ENCODE measurements at places on chromosomes 2 and 18. TPM values are rescaled to one million over a fixed set of nuclear protein-coding genes. Genes with fewer than 3 reads are reported as not detected.
A peak's percentile ranks its signal among the peaks of the same experiment; 100 is the strongest.

The ABCG8 gene
- total RNA-seq, result 0.23 TPM

The B3GNT7 gene
- total RNA-seq, result 0.05 TPM

The CCL20 gene
- total RNA-seq, result 2.0 TPM

The PLEK gene
- 0.48 TPM for total RNA-seq

The C2orf66 gene
- total RNA-seq, result 0.25 TPM

The ADAM23 gene
- total RNA-seq, result 0.25 TPM

The CHMP3 gene
- 33.6 TPM for total RNA-seq

The XIRP2 gene
- total RNA-seq, result not detected

The CNTNAP5 gene
- total RNA-seq, result not detected

DNA sequence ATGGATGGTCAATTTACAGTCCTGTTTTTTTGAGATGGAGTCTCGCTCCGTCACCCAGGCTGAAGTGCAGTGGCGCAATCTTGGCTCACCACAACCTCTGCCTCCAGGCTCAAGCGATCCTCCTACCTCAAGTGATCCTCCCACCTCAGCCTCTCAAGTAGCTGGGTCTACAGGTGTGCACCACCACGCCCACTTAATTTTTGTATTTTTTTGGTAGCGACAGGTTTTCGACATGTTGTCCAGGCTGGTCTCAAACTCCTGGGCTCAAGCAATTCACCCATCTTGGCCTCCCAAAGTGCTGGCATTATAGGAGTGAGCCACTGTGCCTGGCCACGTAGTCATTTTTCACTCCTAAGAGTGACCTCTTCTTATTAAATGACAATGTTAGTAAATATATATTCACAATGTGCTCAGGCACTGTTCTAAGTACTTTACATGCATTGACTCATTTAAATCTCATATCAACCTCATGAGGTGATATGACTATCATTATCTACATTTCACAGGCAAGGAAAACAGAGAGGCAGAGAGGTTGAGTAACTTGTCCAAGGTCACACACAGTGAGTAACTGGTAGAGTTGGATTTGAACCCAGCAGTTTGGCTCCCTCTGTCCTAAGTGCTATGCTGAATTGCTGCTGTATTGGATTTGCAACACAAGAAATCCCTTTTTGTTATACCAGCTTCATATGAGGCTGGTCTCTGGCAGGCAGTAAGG is 5.6 kb upstream of the DIS3L2 start:
- DNase-seq, result no peak
- H3K27ac ChIP-seq, result no peak overlapping the region
- H3K36me3 ChIP-seq, result peaks cover 2% of the 10 kb centered on the region
- peaks cover 2% of the 10 kb centered on the region for H3K4me1 ChIP-seq
- no peak overlapping the region for H3K4me3 ChIP-seq

- no peaks in the 10 kb centered on the region for H3K36me3 ChIP-seq
- peak overlapping the region; percentile 59 for H3K27ac ChIP-seq
- no peak overlapping the region for H3K4me3 ChIP-seq
- no peak for DNase-seq
- no peaks in the 10 kb centered on the region for H3K27me3 ChIP-seq
These were observed 4.2 kb upstream of the WDFY1 start for GRCh38 chr2:223949241-223949840.

GRCh38 chr18:78878335-78878734 is 101.3 kb upstream of the SALL3 start:
- H3K4me1 ChIP-seq, result no peaks in the 10 kb centered on the region
- DNase-seq, result no peak
- no peak overlapping the region for H3K27ac ChIP-seq

- H3K4me3 ChIP-seq, result no peak overlapping the region
- DNase-seq, result no peak
- H3K27ac ChIP-seq, result no peak overlapping the region
- H3K27me3 ChIP-seq, result no peaks in the 10 kb centered on the region
- peaks cover 15% of the 10 kb centered on the region for H3K4me1 ChIP-seq
These were observed 31.9 kb downstream of the HADHB start for GRCh38 chr2:26276484-26277227.

DNA sequence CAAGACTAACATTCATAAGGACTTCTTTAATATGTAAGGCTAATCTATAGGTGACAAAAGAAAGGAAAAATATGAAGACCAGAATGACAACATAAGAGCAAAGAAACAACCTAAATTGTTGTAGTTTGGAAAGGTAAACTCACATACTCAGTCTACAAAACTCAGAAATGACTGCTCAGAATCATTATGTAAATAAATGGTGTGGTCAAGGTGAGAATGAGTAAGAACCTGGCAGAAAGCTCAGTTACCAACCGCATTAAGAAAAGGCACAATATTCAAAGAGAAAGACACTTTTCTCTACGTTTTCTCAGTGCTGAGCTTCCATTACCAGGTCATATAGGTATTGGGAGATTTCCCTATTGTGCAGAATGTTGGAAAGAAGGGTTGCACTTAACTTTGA is 15.8 kb downstream of the ATF2 start:
- no peak for DNase-seq
- H3K27ac ChIP-seq, result no peak overlapping the region
- no peaks in the 10 kb centered on the region for H3K27me3 ChIP-seq
- H3K36me3 ChIP-seq, result peaks cover 40% of the 10 kb centered on the region
- H3K4me3 ChIP-seq, result no peak overlapping the region

DNA sequence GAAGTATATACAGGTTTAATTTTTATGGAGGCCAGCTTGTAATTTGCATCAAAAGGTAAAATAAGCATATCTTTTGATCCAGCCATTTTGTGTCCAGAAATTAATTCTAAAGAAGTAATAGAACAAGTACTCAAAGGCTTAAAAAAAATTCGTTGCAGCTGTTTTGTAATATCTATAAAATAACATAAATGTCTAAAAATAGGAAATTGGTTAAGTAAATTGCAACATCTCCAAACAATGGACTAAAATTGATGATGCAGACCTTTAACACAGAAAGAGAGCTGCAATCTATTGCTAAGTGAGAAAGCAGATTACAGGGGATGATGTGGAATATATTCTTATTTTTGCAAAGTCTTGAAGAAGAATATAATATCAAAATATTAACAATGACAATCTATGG is 19.4 kb downstream of the AAK1 start:
- no peak overlapping the region for H3K27ac ChIP-seq
- no peak for DNase-seq
- peaks cover 14% of the 10 kb centered on the region for H3K36me3 ChIP-seq
- H3K4me3 ChIP-seq, result no peak overlapping the region
- H3K4me1 ChIP-seq, result peaks cover 15% of the 10 kb centered on the region
- no peaks in the 10 kb centered on the region for H3K27me3 ChIP-seq

GRCh38 chr2:37117566-37117965 is 33.2 kb downstream of the GPATCH11 start:
- H3K36me3 ChIP-seq, result peaks cover 42% of the 10 kb centered on the region
- H3K4me1 ChIP-seq, result peaks cover 5% of the 10 kb centered on the region
- DNase-seq, result no peak

DNA sequence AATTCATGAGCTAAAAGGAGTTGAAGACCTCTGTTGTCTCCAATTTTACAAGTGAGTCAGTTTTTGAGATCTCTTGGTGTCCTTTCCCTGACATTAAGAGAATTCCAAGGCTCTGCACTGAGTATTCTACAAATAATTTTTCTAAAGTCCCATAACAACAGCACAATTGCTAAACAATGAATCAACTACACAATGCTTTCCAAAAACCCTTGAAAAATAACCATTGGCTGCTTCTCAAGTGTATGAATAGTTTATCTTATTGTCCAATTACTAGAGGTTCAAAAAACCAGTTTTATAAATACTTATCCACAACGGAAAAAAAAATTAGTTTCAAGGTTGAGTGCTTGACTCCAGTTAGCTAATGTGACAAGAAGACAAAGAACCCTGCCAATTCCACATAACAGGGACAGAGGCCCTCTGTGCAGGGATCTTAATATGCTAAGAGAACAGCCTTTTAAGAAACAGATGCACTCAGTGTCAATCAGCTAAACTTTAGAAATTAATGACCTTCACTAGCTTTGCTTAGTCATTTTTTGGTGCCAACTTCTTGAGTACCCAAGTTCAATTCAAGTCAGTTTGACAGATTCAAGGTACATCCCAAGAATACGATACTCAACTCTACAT is 266.6 kb upstream of the CYP26B1 start:
- no peak for DNase-seq
- no peak overlapping the region for H3K27ac ChIP-seq
- H3K27me3 ChIP-seq, result no peaks in the 10 kb centered on the region
- no peak overlapping the region for H3K4me3 ChIP-seq
- no peaks in the 10 kb centered on the region for H3K36me3 ChIP-seq

DNA sequence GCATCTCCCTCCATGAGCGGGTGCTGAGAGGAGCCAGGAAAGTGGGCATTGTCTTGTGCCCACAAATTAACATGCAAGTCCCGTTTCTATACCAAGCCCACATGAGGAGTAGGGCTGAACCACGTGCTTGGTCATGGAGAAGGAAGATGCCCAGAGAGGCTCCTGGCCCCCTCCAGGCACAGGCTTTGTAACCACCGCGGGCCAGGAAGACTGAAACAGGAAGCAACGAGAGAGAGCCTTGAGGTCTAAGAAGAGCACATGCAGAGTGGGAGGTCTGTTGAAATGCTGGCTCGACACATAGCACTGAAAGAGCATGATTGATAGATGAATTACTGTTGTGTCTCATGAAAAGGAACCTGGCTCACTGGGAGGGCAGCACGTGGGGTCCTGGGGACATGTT is 36.3 kb downstream of the VWA3B start:
- H3K4me1 ChIP-seq, result peaks cover 5% of the 10 kb centered on the region
- no peaks in the 10 kb centered on the region for H3K36me3 ChIP-seq
- no peak overlapping the region for H3K4me3 ChIP-seq
- DNase-seq, result no peak
- peaks cover 9% of the 10 kb centered on the region for H3K27me3 ChIP-seq

- no peak for DNase-seq
- H3K4me3 ChIP-seq, result no peak overlapping the region
- H3K36me3 ChIP-seq, result peaks cover 79% of the 10 kb centered on the region
- no peaks in the 10 kb centered on the region for H3K27me3 ChIP-seq
- peaks cover 2% of the 10 kb centered on the region for H3K4me1 ChIP-seq
These were observed 61.2 kb downstream of the FARSB start for GRCh38 chr2:222594679-222595078.

DNA sequence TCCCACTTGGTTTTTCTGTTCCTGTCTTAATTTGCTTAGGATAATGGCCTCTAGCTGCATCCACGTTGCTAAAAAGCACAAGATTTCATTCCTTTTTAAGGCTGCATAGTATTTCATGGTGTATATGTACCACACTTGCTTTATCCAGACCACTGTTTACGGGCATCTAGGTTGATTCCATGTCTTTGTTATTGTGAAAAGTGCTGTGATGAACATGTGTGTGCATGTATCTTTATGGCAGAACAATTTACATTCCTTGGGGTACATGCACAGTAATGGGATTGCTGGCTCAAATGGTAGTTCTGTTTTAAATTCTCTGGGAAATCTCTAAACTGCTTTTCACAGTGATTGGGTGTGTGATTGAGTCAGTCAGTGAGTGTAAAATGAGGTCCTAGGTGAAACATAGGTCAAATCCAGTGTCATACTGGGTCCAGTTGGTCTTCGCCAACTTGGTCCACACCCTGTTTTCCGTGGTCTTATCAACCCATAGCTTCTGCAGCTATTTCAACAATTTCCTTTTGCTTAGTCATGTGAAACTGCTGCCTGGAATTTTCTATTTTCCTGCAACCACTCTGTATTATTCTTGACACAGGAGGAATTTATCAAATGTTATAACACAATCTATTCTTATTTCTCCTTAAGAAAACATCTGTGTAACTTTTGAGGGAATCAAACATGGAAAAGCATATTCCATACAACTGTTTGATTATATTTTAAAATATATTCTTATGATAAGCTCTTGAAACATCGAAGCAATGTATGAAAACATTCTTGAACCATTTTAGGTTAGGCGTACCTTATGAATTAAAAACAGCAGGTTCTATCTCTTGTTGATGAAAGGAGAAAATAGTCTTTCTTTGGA is 82.9 kb downstream of the ADCYAP1 start:
- H3K27me3 ChIP-seq, result no peaks in the 10 kb centered on the region
- DNase-seq, result no peak
- H3K36me3 ChIP-seq, result no peaks in the 10 kb centered on the region
- H3K4me3 ChIP-seq, result no peak overlapping the region

DNA sequence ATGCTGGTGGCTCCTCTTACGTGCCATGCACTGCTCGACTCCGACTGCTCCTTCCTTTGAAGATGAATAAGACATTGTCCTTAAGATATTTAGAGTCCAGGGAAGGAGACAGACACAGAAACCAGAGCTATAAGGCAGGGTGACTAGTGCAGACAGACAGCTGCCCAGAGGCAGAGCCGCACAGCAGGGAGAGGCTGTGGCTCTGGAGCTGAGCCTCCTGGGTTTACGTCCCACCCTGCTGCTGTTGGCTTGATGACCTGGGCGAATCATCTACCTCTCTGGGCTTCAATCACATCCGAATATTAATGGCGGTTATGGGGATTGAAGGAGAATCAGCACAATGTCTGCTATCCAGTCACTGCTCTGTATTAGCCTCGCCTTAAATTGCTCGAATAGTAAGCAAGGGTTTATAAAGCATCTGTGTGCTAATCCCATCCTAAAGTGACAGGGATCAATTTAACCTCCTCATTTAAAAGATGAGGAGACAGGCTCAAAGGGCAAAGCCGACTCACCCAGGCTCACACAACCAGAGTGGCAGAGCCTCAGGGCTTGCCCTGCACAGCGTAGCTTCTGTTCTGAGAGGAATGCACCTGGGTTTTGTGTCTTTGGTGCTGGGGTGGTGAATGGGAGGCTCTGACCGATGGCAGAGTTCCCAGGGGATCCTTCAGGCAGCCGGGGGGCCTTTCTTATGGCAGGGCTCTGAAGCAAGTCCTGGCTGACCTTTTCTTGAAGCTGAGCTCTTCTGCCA is 284.1 kb downstream of the MYCN start:
- H3K4me1 ChIP-seq, result no peaks in the 10 kb centered on the region
- DNase-seq, result no peak
- H3K4me3 ChIP-seq, result no peak overlapping the region
- H3K27ac ChIP-seq, result no peak overlapping the region
- H3K36me3 ChIP-seq, result no peaks in the 10 kb centered on the region

- no peak for DNase-seq
- no peak overlapping the region for H3K4me3 ChIP-seq
- H3K27ac ChIP-seq, result no peak overlapping the region
- peaks cover 15% of the 10 kb centered on the region for H3K36me3 ChIP-seq
These were observed 10.1 kb upstream of the MCFD2 start for GRCh38 chr2:46925474-46926351.

DNA sequence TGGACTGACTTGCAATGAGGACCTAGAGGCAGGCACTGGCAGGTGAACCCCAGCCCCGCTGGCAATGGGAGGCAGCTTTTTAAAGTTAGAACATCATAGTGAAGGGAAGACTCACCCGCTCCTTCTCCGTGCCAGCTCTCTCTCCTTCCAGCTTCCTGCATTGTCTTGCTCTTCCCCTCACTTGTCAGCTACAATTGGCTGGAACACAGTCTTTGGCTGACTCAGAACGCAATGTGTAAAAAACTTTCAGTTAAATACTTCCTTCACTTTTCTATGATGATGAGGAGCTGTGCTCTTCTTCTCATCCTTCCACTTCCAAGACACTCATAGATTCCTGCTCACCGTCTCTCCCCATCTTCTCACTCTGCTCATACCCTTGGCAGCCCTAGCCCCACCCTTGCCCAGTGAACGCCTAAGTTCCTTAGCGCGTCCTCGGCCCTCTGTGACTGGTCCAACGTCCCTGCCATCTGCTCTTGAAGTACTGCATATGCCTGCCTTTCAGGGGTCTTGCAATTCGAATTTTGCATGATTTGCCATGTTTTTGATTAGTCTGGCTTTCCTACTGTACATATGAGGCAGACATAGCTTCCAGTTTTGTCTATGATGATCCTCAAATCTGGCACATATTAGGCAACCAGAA is 118.0 kb upstream of the TMEM200C start:
- no peak overlapping the region for H3K27ac ChIP-seq
- DNase-seq, result no peak
- H3K36me3 ChIP-seq, result no peaks in the 10 kb centered on the region
- peaks cover 1% of the 10 kb centered on the region for H3K27me3 ChIP-seq
- peaks cover under 1% of the 10 kb centered on the region for H3K4me1 ChIP-seq
